Stimulated activated CD8-positive, alpha-beta memory T cell treated with anti-CD3 and anti-CD28 coated beads, Interleukin-7, amount 100 ng/mL, for 1 hour (primary cell): ENCODE measurements at places on chromosomes 12 and 14.
A peak's percentile ranks its signal among the peaks of the same experiment; 100 is the strongest.

DNA sequence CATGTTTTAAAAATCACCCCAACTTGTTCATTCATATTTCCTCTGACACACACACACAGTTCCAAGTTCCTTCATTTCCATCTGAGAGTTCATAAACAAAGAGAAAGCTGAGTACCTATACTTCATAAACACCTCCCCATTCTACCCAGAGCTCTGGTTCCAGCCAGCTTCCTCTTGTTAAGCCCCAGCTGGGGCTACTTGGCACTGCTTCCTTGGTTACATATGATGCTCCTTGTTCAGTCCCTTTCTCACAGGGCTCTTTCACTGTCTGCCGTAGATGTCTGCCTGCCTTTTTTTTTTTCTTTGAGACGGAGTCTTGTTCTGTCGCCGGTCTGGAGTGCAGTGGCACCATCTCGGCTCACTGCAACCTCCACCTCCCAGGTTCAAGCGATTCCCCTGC, 77.5 kb downstream of the COX16 start:
- DNase-seq: no peak

DNA sequence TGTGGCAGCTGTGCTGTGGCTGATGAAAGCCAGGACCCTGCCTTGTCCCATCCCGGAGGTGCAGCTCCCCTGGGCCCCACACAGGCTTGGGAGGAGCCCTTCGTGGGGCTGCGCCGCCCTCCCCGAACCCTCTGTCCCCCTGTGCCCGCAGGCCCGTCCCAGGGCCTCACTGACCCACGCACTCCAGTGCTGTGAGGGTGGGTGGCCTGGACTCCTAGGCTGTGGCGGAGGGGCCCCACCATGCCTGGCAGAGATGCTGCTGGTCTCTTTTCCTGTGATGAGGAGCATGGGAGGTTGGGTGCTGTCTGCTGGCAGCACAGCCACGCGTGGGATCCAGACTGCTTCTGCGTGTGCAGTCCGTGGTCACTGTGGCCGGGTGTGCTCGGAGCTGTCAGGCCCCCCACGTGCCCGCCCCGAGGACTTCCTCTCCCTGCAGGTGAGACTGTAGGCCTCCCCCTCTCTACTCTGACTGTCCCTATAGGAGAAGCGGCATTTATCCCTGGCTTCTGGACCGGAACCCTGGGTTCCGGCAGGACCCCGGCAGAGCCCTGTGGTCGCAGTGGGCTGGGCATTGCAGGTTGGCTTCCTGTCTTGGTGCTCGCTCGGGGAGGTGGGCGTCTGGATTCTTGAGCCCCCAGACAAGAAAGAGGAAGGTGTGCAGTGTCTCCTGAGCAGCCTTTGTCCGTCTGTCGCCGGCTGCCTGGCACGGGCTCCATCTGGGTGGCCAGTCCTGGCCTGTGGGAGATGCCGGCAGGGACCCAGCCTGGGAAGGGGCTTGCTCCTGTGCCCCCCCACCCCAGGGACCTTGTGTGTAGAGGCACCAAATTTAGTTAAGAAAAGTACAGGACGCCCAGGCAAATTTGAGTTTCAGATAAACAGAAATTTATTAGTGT, 2.3 kb downstream of the MTA1 start:
- no peak for DNase-seq

GRCh38 chr12:114342656-114343055, 63.3 kb downstream of the TBX5 start:
- no peak for DNase-seq

GRCh38 chr12:54390668-54391551, 6.4 kb upstream of the ZNF385A start:
- peak; percentile 23 for DNase-seq

DNA sequence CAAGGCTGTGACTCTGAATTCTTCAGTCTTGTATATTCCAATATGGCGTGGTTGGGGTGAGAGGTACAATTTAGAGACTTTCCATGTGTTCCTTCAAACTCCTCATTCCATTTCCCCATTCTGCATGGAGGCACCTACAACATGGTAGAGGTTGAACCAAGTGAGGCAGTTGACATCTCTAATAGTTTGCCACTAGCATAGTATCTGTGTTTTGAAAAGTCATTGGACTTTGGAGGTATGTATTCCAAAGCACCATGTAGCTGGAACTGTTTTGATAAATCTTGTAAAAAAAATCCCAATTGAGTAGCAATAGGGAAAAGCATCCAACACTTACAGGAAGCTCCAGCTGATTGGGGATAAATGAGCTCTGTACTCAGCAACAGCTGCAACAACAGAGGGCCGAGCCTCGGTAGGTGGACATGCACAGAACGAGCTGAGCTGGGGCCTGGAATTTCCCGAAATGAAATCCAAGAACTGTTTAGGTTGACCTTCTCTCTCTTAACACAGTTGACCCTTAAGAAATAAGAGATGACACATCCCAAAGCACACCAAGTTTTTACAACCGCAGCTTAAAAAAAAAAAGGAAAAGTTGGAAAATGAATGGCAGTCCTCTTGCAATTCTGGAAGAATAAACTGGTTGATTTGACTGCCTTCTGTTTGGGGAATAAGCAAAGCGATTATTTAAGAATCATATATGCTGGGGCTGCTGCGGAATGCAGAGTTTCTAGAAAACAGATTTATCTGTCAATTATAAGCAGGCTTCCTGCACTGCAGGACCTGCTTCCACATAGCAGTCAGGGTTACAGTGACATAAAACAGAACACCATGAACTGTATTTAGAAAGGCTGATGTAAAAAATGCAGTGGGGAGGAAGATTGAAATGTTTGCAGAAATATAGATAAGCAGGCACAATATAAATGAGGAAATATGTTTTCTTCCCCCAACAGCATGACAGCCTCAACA, 194.6 kb upstream of the KRR1 start:
- no peak for DNase-seq

GRCh38 chr12:120546050-120546386, 11.9 kb downstream of the RNF10 start:
- no peak for DNase-seq

GRCh38 chr12:131836193-131836592, 8.0 kb downstream of the MMP17 start:
- no peak for DNase-seq

DNA sequence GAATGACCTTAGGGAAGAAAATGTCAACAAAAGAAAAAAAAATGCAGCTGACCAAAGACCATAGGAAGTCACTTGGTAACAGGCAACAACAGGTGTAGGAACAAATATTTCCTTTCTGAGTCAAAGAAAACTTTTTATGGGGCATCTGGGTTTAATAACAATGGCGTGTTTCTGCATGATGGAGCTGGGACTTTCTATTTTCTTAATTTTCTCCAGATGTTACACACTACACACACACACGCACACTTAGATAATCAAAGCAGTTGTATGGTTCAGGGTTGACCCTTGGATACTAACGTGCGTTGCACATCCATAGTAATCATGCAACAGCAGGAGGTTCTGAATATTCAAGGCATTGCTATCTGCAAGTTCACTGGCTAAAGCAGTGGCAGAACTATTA, 47.9 kb upstream of the NTF3 start:
- no peak for DNase-seq

GRCh38 chr12:67046062-67046461, 223.1 kb upstream of the CAND1 start:
- no peak for DNase-seq

GRCh38 chr12:18146363-18146762, 56.4 kb upstream of the RERGL start:
- DNase-seq: no peak

GRCh38 chr12:120264904-120265472, 542 bp downstream of the PXN start:
- no peak for DNase-seq

GRCh38 chr12:18476861-18477260, 215.5 kb downstream of the PIK3C2G start:
- DNase-seq: no peak

- DNase-seq: no peak
Observed at GRCh38 chr12:5308216-5308615, 123.7 kb upstream of the NTF3 start.

DNA sequence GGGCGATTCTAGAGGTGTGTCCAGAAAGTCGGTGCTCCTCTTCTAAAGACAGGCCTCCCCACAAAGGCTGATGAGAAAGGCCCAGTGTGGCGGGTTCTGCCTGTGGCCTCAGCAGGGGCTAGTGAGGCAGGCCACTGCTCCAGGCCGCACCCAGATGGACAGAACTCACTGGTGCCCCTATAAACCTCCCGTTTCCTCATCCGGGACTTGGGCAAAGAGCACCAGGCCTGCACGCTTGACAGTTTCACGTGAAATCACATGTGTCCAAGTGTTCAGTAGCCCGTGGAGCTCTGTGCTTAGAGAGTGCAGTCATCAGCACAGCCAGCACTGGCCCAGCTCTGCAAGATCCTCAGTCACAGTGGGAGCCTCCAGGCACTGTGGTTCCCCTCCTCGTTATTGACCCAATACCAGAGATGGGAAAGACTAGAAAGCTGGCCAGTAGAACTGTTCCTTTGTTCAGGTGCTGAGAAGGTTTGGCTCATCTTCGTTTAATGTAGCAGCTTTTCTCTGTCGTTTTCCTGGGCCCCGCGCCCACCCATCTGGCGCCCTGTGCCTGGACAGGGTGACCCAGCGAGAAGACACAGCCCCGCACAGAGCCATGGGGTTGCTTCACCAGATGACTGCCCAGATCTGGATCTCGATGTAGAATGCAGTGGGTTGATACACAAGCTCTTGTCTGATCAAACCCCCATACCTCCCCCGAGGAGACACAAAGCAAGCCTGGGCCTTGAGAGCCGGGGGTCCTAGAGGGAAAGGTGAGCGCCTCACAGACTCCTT, 26.3 kb downstream of the IL31 start:
- DNase-seq: no peak

DNA sequence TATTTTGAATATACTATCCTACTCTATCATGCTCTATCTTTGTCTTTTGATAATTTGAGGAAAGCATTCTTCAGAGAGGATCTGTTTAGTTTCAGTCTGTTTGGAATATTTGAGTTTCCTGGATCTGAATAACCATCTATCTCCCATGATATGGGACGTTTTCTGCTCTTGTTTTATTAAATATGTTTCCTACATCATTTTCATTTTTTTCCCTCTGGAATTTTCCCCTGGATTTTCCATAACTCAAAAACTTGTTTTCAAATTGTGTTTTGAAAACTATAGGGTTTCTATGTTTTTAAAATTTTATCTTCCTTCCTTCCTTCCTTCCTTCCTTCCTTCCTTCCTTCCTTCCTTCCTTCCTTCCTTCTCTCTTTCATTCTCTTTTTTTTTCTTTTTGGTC, 974.2 kb downstream of the TMEM121 start:
- DNase-seq: no peak

GRCh38 chr12:131348231-131348630, 362.7 kb upstream of the SFSWAP start:
- no peak for DNase-seq

GRCh38 chr14:35335388-35336092, 43.4 kb downstream of the PSMA6 start:
- no peak for DNase-seq

GRCh38 chr14:78782551-78782950, 612.4 kb downstream of the NRXN3 start:
- no peak for DNase-seq

GRCh38 chr12:130053651-130054069, 108.6 kb upstream of the FZD10 start:
- no peak for DNase-seq

- DNase-seq: no peak
Observed at GRCh38 chr12:121575952-121576625, 4.7 kb downstream of the KDM2B start.

DNA sequence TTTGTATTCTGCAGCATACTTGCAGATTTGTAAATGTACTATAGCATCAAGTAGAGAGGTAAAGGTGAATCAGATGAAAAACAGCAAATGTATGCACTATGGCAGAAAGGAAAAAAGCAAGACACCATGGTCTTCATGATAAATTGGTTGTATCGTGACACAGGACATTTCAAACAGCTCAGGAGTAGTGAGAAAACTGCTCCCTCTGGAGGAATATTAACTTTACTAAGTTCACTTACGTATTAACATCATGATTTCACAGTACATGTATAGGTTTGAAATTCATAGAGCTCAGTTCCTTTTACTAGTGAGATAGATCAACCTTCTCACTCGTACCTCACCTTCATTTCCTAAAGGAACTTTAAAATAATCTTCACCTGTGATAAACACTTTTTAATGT, 6.5 kb downstream of the MBIP start:
- DNase-seq: no peak

DNA sequence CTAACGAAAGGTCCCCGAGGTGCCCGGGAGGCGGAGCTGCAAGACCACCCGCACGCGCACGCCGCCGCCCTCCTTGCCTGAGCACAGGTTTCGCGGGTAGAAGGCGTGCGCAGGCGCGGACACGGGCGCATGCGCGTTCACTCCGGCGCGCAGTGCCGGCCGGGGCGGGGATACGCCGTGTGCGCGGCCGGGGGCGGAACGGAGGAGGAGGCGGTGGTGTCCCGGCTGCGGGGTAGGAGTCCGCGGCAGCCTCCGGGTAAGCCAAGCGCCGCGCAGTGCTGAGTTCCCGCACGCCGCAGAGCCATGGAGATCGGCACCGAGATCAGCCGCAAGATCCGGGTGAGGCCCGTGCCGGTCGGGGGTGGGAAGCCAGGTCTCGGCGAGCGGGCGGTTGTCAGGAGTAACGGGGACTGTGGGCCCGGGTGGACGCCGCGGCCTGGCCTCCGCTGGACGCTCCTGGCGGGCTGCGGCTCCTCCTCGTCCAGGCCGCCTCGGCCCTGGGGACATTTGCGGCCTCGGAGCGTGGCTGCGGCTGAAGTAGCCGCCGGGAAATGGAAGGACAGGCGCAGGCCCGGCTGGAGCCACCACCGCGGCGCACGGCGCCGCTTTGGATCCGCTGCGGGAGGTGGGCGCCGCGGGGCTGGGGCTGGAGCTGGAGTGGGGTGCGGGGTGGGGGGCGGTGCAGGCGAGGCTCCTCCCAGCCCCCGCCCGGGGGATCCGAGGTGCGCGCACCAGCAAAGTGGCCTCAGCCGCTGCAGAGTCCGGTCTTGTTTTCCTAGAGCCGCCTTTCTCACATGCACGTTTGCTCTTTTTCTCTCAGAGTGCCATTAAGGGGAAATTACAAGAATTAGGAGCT, at the start of gene ZC3H14:
TSS of gene ZC3H14 (plus strand) at position 207 of the 856 bp plus-strand sequence. CDS start at position 304, 97 bp downstream.
- peak; percentile 74 for DNase-seq

GRCh38 chr12:25187781-25188180, 7.2 kb downstream of the DNAI7 start:
- no peak for DNase-seq

GRCh38 chr14:52259434-52259833, 8.1 kb upstream of the PTGDR start:
- DNase-seq: no peak

- no peak for DNase-seq
Observed at GRCh38 chr12:84599539-84599938, 313.1 kb downstream of the SLC6A15 start.

- peak; percentile 19 for DNase-seq
Observed at GRCh38 chr14:102320033-102320660, 601 bp downstream of the ZNF839 start.

GRCh38 chr12:18383203-18383602, 121.9 kb downstream of the PIK3C2G start:
- no peak for DNase-seq
